Osteocyte (in vitro differentiated cells): ENCODE measurements at places on chromosomes 3 and 15. TPM values are rescaled to one million over a fixed set of nuclear protein-coding genes. Genes with fewer than 3 reads are reported as not detected.

DNA sequence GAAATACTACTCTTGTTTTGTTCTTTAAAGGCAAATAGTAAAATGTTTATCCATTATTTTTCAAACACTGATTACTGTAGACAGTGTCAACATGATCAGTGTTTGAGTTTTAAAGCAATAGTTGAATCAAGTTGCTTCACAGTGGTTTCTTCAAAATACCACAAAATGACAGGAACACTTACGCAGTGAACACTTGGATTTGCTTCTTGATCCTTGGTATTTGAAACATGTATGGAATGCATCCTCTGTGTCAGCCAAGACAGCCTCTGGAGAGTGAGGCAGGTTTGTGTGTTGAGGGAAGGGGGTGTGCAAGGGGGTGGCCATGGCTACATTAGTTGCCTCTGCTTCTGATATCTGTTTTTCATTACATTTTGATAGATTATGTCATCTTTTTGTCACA, 413.0 kb downstream of the RBMS3 start:
- DNase-seq: no peak

DNA sequence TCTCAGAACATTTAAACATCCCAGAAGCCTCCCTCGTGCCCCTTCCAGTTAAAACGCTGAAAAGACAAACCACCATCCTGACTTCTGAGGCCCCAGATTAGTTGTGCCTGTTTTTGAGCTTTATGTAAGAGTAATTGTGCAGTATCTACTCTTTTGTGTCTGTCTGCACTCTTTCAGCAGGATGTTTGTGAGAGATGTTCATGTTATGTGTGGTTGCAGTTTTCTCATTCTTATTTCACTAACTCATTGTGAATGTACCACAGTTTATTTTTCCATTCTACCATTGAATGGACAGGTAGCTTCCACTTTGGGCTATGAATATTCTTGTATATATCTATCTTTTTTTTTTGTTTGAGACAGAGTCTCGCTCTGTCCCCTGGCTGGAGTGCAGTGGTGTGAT, 40.3 kb downstream of the MINAR1 start:
- DNase-seq: no peak

DNA sequence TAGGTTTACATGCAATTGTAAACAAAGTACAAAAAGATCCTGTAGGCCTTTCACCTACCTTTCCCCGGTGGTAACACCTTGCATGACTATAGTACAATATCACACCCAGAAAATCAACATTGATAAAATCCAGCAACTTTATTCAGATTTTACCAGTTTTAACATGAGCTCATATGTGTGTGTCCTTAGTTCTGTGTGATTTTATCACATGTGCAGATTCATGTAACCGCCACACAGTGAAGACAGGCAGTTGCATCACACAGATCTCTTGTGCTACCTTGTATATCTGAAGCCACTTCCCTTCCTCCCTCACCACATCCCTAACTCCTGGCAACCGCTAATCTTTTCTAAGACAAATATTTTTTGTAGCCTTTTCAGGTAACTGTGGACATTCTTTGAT, 183.5 kb upstream of the C2CD4B start:
- no peak for DNase-seq

GRCh38 chr3:9450126-9450525, 52.7 kb downstream of the SETD5 start:
- DNase-seq: no peak

GRCh38 chr15:67941648-67942310, 101.9 kb upstream of the RNU6-1 start:
- no peak for DNase-seq

- DNase-seq: no peak
These were observed 6.6 kb downstream of the PPCDC start for GRCh38 chr15:75030023-75030413.

GRCh38 chr3:58116161-58116955, 94.4 kb downstream of the DNASE1L3 start:
- no peak for DNase-seq

- DNase-seq: no peak
These were observed 39.5 kb downstream of the TNIK start for GRCh38 chr3:171420667-171421066.

- no peak for DNase-seq
These were observed 72.0 kb downstream of the LARS2 start for GRCh38 chr3:45460361-45460760.

DNA sequence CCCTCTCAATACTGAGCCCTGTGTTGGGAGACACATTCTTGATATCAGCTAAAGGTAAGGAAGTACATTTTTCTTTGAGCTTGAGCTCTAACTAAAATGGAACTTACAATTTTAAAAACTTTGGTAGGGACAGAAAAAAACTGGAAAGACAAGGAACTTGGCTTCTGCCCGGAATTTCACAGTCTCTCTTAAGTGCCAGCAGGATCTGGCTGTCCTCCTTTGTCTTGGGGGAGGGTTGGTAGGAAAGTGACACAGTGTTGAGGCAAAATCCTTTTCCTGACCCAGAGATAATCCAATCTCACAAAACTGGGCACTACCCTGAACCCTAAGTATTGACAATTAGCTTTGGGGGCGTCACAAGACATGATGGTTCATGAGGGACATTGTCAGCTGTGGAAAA, 45.3 kb downstream of the ZPLD1 start:
- DNase-seq: no peak

DNA sequence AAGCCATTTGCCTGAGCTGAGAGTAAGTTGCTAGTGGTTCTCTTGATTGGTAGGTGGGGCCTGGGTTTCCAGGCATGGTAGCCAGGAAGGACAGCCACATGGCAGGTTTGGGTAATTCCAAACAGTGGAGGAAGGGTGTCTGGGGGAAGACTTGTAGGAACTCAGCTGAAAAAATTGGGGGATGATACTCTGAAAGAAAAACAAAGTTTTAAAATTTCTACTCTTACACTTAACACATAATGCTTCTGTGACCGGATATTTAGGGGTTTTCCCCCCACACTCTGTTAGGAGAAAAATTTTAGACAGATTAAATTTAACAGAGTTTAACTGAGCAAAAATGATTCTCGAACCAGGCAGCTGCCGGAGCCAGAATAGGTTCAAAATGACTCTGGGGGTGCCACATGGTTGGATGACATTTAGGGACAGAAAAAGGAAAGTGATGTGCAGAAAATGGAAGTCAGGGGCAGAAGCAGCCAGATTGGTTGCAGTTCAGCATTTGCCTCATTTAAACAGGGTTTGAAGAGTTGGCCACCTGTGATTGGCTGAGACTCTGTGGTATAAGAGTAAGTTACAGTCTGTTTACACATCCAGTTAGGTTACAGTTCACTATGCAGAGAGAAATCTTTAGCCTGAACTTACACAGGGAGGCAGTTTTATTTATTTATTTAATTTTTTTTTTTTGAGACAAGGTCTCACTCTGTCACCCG, 8.1 kb downstream of the B2M start:
- DNase-seq: no peak

The LINS1 gene
- 9.3 and 9.7 TPM in 2 replicates for total RNA-seq
